ENCODE measurements at places on chromosomes 2 and 18.

GRCh38 chr2:127508023-127508630 is 18.2 kb downstream of the IWS1 start:
- no peak for DNase-seq

DNA sequence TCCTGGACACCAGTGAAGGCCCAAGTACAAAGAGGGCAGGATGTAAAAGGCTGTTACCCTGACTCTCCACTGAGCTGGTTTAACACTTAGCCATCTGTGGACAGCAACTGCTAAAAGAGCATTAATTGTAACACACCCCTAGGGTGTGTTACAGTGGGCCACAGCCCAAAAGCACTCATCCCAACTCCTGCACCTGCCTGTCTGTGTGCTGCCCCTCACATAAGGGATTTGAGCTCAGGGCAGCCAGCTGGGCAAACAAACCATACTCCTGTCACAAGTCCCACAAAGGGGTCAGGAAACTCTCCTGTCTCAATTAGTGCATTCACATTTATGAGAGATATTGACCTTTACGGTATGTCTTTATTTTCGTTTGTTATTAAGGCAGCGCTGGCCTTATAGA is 833.1 kb upstream of the NXPH2 start:
- no peak for DNase-seq

DNA sequence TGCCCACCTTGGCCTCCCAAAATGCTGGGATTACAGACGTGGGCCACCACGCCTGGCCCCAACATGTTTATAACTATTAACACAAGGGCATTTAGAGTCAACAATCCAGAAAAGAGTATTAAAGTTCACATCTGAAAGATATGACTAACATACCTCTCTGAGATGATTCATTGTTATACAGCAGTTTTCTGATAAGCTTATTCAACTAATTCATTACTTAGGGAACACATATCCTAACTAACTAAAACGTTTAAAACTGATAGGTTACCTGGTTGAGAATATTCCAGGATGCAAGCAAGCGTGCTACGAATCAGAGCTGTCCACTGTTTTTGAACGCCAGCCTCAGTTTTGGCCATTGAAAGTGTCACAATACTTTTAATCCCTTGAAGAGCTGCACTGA is 34.0 kb upstream of the STRN start:
- DNase-seq = peak; percentile 63

GRCh38 chr2:134745546-134745945 is 26.7 kb upstream of the TMEM163 start:
- no peak for DNase-seq

DNA sequence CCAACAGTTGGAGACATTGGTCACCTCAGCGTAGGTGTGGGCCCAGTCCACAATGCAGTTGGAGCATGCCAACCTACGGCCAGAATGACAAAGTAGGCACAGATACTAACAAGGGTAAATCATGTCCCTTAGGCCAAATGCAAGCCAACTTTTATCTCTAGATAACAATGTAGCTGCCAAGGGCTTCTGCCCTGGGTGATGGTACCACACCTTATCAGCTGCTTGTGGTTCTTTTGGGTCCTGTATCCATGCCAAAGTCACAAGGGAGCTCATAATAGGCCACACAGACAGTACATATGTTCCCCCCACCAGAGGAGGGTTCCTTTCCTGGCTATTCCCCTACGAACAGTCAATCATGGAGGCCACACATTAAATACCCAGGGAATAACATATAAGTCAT is 19.1 kb downstream of the PHOSPHO2 start:
- DNase-seq = no peak

DNA sequence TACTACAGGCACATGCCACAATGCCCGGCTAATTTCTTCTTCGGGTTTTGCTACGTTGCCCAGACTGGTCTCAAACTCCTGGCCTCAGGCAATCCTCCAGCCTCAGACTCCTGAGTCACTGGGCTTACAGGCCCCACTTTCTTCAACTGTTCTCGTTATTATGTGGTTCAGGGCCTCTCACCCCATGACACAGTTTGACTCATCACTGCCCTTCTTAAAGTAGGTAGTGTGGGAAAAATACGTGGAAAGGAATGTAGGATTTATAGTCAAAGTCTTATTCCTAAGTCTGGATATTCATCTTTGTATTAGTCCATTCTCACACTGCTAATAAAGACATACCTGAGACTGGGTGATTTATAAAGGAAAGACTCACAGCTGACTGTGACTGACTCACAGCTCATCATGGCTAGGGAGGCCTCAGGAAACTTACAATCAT is 19.4 kb downstream of the CENPA start:
- DNase-seq = peak; percentile 81

GRCh38 chr2:67733517-67733916 is 329.3 kb downstream of the C1D start:
- peak; percentile 28 for DNase-seq

GRCh38 chr18:58338961-58339592 is 289.8 kb downstream of the ALPK2 start:
- peak; percentile 38 for DNase-seq

DNA sequence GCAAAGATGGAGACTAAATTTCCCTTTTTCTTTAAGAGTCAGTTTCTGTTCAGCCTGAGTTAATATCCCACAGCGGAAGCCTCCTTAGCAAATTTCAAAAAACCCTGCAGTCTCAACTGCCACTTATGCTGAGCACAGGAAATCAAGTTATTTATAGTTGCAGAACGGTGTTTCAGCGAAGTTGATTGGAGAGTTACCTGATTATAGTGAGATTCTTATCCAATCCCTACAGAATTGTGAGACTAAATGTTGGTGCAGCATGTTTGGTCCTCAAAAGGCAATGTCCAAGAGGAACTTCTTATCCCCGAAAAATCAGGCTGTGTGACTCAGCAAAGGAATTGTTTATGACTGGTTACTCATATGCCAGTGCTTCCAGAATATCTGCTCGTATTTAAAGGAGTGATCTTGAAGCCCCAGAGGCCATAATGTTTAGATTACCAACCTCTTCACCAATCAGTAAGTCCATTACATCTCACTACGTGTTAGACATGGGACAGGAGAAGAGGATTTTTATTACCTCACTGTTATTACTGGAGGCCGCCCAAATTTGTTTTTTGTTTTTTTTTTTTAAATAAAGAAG is 67.9 kb downstream of the LRRFIP1 start:
- peak; percentile 94 for DNase-seq

DNA sequence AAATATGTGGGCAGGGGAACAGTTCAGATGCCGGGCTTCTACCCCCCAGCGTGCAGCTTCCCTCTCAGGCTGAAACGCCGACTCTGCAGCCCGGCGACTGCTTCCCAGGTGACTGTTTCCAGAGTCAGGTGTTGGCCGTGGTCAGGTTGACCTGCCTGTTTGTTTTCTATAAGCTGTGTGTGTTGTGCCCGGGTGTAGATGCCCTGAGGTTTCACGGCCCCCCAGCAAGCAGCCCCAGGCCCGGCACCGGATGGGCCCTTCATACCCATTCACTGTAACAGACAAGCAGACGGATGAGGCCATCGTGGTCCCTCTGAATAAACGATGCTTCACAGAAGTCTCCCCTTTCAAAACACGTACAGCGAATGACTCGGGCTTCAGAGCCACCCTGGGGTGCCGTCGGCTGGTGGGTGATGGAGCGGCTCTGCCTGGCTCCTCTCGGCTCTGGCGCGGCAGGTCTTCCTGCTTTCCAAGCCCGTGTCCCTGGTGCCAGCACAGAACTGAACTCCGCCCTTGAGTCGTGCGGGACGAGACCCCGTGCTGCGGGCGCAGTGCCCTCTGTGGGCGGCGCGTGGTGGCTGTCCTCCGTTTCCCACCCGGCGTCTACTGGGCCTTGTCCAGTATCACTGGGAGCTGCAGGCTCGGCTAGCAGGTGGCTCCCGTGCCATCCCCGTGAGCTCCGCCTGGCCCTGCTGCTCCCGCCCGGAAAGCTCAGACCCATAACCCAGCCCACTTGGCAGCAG is 15.0 kb upstream of the KCNG2 start:
- DNase-seq = no peak

GRCh38 chr2:142478206-142478605 is 347.4 kb upstream of the LRP1B start:
- no peak for DNase-seq

- no peak for DNase-seq
Measured at GRCh38 chr2:232463701-232464543, 8.0 kb downstream of the ALPI start.

GRCh38 chr2:119958670-119959268 is 54.1 kb upstream of the EPB41L5 start:
- peak; percentile 73 for DNase-seq

- peak; percentile 85 for DNase-seq
Measured at GRCh38 chr2:203814661-203815540, 52.7 kb upstream of the CTLA4 start.

DNA sequence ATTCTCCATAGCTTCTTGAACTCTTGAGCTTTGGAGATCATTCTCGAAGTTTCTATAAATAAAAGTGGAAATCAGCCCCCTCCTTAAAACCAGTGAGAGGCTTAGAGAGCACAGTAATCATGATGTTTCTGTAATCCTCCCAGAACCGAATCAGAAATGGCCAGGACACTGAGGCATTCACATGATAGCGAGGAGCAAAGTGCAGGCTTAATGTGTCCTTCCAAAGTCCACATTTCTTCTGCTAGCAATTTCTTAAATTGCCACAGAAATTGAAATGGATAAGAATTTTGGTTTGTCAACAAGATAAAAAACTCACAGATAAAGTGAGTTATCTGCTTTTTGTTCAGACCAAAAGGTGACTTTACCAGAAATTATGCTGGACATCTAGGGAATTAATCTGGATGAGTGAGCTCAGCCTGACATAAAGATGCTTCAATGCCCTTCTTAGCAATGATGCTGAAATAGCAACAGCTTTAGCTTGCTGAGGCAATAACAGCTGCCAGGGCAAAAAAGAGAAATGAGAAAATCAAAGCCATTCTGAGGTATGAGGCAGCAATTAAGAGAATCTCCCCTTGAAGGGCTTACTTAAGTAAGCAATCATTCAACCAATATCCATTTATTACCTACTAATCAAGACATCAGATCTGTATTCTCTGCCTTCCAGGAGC is 82.4 kb upstream of the PHLPP1 start:
- DNase-seq = no peak

DNA sequence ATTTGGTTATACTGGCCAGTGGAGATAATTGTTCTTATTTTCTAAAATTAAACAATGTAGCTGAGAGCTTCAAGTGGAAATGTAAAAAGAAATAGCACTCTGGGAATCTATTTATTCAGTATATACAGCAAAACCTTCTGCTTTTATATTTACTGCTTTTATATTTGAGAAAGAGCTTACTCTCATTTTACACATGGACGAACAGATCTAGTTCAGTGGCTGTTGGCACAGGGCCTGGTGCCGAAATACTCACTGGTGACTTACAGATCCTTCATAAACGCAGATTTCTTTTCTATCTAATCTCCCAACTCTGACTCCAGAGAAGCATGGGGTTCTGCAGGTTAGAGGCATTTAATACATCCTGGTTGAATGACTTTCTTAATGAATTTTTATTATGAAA is 266.2 kb downstream of the ASXL3 start:
- peak; percentile 4 for DNase-seq

GRCh38 chr2:217685255-217685605 is 317.6 kb downstream of the TNS1 start:
- peak; percentile 99 for DNase-seq

DNA sequence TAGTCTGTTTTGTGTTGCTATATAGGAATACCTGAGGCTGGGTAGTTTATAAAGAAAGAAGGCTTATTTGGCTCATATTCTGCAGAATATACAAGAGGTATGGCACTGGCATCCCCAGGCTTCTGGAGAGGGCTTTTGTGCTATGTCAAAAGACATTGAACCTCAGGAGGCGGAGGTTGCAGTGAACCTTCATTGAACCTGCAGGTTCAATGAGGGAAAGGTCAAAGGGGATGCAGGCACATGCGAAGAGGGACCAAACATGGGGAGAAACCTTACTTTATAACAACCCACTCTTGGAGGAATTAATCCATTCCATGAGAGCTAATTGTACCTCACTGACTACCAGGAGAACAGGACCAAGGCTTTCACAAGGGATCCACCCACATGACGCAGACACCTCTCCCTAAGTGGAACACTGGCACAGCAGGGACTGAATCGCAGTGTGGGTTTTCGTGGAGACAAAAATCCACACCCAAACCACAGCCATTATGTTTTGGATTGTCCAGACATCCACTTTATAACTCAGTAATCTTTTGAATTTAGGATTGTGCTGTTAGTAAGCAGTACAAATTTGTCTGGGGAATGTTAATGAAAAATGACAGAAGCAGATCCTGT is 4.1 kb upstream of the SERPINB8 start:
- DNase-seq = no peak

DNA sequence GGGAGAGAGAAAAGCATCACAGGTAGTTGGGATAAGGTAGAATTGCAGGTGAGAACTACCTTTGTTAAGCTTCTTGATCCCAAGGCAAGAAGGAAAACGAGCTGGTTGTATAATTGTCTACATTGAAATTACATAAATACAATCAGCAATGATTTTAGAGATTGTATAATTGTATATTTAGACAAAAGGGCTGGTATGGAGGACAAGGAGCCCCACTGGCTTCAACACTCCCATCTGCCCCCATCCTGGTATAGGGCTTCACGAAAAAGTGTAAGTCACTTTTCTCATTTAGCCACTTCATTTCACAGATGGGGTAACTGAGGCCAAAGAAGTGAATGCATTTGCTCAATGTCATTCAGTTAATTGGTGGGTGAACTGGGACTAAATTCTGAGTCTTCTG is 103.3 kb downstream of the MYCN start:
- no peak for DNase-seq

GRCh38 chr2:181105562-181105961 is 125.2 kb downstream of the UBE2E3 start:
- no peak for DNase-seq

- no peak for DNase-seq
Measured at GRCh38 chr2:113198048-113198789, 24.4 kb downstream of the PSD4 start.

DNA sequence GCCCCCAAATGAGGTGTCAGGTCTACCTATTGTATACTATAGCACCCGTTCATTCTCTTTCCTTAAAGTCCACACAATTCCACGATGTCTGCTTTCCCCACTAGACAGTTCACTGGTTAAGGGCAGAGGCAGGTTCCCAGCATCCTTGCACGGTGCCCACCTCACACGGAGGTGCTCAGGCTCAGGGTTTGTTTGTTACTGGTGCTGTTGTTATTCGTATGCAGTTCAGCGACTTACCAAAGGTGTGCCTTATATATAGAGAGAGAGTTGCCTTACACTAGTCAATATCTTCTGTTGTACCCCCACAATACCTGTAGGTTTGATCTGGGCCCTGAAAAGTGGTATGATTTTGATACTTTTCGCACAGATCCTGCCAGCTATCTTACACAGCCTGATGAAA is 30.6 kb downstream of the SLC3A1 start:
- no peak for DNase-seq

All from iris pigment epithelial cell (primary cell).